ENCODE measurements at places on chromosomes 1 and 21. TPM values are rescaled to one million over a fixed set of nuclear protein-coding genes. Genes with fewer than 3 reads are reported as not detected.

DNA sequence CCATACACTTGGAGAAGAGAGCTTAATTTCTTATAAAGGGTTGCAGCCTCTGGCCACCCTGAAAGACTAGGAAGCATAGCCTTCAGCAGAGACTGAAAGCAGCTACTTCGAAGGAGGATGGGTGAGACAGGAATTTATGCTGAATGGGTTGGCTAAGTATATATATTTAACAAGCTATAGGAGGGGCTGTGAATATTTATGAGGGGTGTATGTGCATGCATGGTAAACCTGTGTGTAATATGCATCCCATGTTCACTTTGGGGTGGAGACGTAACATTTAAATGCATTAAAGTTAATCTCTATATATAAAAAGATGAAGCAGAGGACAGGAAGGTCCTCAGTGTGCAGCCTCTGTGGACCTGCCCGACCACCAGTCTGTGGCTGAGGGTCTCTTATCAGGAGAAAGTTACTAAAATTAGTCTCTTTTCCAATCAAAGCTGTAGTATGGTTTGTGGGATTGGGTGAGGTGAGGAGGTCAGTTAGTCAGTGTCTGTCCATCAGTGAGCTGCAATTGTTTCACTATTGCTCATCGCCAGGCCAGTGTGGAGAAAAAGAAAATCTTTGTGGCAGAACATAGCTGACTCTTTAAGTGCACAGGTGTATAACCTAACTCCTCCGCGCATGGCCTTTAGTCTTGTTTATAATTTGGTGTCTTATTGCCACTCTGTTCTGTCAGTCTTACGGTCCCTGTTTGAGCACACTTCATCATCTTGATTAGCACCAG lies 35.4 kb upstream of the DSCAM start:
- DNase-seq = no peak
- H3K27ac ChIP-seq = no peak overlapping the region
- no peaks in the 10 kb centered on the region for H3K4me1 ChIP-seq
- H3K4me3 ChIP-seq = no peak overlapping the region
- no peaks in the 10 kb centered on the region for H3K36me3 ChIP-seq

DNA sequence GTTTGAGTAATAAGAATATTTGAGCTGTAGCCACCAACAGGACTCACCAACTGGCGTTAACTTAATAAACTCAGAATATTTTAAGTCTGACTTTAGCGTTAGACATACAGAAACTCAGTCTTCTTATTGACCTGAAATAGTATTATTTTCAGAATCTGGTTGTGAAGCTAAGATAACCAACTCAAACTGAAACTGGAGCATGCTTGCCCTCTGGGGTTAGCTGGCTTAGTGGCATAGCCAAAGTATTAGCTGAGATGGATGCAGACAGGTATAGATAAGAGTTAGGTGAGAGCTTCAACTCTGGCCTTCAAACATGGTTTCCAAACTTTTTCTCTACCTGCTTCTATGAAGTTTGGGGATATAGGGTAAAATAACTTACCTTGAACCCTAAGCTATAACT lies 40.5 kb downstream of the AMY1C start:
- no peaks in the 10 kb centered on the region for H3K36me3 ChIP-seq
- no peaks in the 10 kb centered on the region for H3K4me1 ChIP-seq
- no peak overlapping the region for H3K4me3 ChIP-seq
- H3K27ac ChIP-seq = no peak overlapping the region
- no peak for DNase-seq

DNA sequence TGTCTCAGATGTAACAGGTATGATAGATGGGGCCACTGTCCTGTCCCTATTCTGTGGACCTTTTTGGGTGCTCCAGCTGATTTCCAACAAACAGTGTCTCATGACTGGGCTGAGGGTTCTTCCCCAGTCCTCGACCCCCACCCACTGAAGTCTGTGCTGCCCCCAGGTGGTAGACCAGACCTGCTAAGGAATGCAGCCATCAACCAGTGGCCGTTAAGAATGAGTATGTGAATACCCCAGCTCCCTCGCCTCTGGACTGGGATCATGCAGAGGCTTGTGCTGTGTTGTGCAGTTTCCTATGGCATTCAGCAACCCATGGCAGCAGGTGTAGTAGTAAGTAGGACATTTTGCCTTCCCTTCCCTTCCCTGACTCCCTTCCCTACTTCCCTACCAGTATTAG lies 183.1 kb upstream of the KAZN start:
- no peak overlapping the region for H3K27ac ChIP-seq
- H3K27me3 ChIP-seq = no peaks in the 10 kb centered on the region
- DNase-seq = no peak
- H3K36me3 ChIP-seq = no peaks in the 10 kb centered on the region
- H3K4me1 ChIP-seq = no peaks in the 10 kb centered on the region

- DNase-seq = no peak
- no peak overlapping the region for H3K4me3 ChIP-seq
- no peaks in the 10 kb centered on the region for H3K4me1 ChIP-seq
- H3K36me3 ChIP-seq = no peaks in the 10 kb centered on the region
Measured at GRCh38 chr1:116019653-116020253, 43.4 kb downstream of the SLC22A15 start.

- no peak for DNase-seq
- H3K27me3 ChIP-seq = no peaks in the 10 kb centered on the region
- H3K4me3 ChIP-seq = no peak overlapping the region
Measured at GRCh38 chr1:182145441-182145840, 83.9 kb upstream of the ZNF648 start.

DNA sequence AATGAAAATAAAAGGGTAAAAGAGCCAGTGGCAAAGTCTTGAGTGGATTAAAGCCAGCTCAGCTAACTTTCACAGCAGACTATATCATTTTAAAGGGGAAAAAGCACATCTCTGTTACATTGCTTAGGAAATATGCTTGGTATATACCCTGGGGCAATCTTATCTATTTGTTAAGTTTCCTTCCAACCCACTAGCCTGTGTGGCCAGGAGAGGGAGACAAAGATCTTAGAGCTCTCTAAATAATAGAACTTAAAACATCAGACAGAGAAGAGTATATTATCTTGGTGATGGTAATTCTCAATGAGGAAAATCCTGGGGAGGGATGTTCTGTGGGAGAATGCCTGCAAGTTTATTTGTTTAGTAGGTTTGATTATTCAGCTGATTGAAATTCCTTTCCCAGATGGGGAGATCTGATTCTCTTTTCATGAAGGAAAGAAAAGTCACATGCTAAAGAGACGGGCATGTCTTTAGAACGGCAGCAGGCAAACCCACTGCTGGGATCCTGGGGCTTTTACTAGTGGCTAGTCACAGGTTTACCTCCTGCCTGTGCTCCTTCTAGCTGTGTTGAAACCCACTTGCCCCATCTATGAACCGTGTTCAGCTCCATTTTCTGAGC lies 3.6 kb downstream of the KCNE2 start:
- no peaks in the 10 kb centered on the region for H3K4me1 ChIP-seq
- no peak overlapping the region for H3K4me3 ChIP-seq
- no peak overlapping the region for H3K27ac ChIP-seq
- no peaks in the 10 kb centered on the region for H3K36me3 ChIP-seq

DNA sequence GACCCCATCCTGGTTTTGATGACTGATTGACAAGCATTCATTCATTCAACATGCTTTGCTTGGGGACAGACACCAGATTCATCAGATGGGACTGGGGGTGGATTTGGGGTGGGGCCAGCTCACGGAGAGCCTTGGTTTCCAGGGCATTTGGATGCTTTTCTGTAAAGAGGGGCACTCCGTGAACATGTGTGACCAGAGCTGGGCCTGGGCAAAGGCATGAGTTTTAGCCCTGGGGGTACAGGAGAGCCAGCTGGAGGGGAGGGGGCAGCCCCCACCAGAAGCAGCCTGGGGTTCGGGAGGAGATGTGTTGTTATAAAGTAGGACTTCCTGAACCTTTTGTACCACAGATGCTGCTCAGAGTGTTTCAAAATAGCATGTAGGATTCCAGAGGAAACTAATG lies 99.7 kb downstream of the RIPK4 start:
- no peak for DNase-seq
- H3K36me3 ChIP-seq = no peaks in the 10 kb centered on the region
- H3K27ac ChIP-seq = no peak overlapping the region
- peaks cover 24% of the 10 kb centered on the region for H3K4me1 ChIP-seq
- no peaks in the 10 kb centered on the region for H3K27me3 ChIP-seq

- DNase-seq = no peak
- H3K4me1 ChIP-seq = no peaks in the 10 kb centered on the region
- no peak overlapping the region for H3K4me3 ChIP-seq
- H3K36me3 ChIP-seq = no peaks in the 10 kb centered on the region
Measured at GRCh38 chr1:198106011-198106410, 50.8 kb upstream of the NEK7 start.

DNA sequence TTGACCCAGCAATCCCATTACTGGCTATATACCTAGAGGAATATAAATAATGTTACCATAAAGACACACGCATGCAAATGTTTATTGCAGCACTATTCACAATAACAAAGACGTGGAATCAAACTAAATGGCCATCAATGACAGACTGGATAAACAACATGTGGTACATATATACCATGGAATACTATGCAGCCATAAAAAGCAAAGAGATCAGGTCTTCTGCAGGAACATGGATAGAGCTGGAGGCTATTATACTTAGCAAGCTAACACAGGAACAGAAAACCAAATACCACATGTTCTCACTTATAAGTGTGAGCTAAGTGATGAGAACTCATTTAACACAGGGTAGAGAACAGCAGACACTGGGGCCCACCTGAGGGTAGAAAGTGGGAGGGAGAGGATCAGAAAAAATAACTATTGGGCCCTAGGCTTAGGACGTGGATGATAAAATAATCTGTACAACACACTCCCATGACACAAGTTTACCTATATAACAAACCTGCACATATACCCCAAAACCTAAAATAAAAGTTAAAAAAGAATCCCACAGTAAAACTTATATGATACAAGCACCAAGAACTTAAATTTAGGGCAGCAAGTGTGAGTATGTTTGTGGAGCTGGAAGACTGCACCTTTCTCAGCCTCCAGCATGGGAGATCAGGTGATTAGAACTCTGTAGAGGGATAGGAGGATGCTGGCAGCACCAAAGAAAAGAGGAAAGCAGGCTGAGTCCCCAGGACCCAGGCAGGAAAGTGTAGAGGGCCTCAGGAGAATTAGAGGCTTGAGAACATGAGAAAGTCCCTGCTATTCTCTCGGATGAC lies 320.8 kb upstream of the USP24 start:
- H3K27ac ChIP-seq = peak overlapping the region; percentile 20
- no peak for DNase-seq
- no peaks in the 10 kb centered on the region for H3K27me3 ChIP-seq
- no peaks in the 10 kb centered on the region for H3K4me1 ChIP-seq

DNA sequence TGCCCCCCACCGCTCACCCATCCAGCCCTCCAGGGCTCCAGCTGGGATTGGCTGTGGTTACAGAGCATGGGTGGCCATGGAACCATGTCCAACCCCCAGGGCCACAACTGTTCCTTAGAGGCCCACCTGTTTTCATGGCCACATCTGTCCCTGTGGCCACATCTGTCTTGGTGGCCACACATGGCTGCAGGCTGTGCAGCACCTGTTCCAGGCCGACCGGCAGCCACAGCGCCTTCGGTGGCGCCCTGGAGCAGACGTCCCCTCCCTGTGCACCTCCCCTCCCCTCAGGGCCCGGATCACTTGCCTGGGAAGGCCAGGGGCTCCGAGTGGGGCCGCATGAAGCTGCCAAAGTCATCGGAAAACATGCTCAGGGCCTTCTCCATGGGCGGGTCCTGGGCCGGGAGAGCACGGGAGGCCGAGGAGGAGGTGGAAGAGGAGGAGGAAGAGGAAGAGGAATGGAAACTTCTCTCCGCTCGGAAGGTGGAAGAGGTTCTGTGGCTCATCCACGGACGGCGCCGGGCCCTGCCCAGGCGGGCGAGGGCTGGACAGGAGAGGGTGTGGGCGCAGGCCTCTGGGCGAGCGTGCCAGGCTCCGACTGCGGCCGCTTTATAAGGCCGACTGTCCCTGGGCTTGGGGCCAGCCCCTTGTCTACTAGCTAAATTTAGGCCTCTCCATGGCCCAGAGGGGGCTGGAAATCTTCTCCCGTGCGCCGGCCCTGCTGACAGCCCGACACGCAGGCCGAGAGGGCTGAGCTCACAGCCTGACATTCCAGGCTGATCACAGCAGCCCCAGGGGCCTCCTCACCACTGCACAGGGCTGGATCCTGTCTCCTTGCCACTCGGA lies at the start of gene HSPB7:
Gene HSPB7 (minus strand): TSS at position 583 of the 843 bp plus-strand sequence. CDS start 80 bp downstream, at position 503.
- H3K27me3 ChIP-seq = no peaks in the 10 kb centered on the region

DNA sequence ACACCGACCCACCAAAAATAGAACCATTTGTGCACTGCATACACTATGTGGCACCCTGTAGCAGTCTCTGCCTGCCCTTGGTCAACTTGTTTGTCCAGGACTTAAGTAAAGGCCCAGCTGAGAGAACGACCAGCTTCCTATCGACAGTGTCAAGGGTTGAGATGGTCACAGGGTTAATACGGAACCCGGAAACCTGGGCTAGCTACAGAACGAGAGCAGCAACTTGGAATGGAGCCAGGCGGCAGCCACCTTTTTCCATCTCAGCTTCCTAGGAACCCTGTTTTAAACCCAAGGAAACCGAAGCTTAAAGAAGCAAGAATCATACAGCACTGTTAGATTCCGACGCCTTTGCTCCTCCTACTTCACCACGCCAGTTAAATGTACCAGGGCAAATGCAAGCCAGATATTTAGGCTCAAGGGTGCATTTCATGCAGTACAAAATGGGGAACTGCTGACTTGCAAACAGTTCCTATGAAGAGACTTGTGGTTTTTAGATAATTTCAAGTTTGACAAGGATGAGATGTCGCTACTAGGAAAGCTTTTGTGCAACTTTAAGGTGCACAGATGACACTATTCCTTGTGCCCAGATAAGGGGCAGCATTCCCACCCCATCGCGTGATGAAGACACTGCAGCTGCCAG lies 35.5 kb downstream of the SLC66A1 start:
- peaks cover 15% of the 10 kb centered on the region for H3K36me3 ChIP-seq
- no peak for DNase-seq
- H3K4me3 ChIP-seq = no peak overlapping the region

Gene GLIS1
- 1.2 TPM for total RNA-seq

Gene ADIPOR1
- 84.0 TPM for total RNA-seq

Gene HES4
- total RNA-seq = 34.6 TPM

Gene CACNA1S
- not detected for total RNA-seq

Gene OR2T35
- not detected for total RNA-seq

Measured in vagina (tissue), 2 donors.